ENCODE measurements at places on chromosomes 12 and 14. TPM values are rescaled to one million over a fixed set of nuclear protein-coding genes. Genes with fewer than 3 reads are reported as not detected.

SELPLG gene
- 6.9 TPM for total RNA-seq

PKP2 gene
- 6.1 TPM for total RNA-seq

GPR84 gene
- 0.49 TPM for total RNA-seq

- no peak for DNase-seq
Measured at GRCh38 chr14:30525833-30526232, 33.1 kb upstream of the G2E3 start.

GRCh38 chr12:20477672-20478071 is 109.3 kb downstream of the PDE3A start:
- no peak for DNase-seq

- no peak for DNase-seq
Measured at GRCh38 chr14:101353422-101353821, 207.9 kb upstream of the DIO3 start.

- DNase-seq = no peak
Measured at GRCh38 chr12:106030210-106031071, 108.3 kb downstream of the NUAK1 start.

- DNase-seq = no peak
Measured at GRCh38 chr12:86826051-86826450, 569.9 kb upstream of the MGAT4C start.

GRCh38 chr12:56080556-56081138 is 682 bp downstream of the ERBB3 start:
- no peak for DNase-seq

All from dorsolateral prefrontal cortex (tissue), 122 donors.